ENCODE measurements at places on chromosomes 5 and 9.
A peak's percentile ranks its signal among the peaks of the same experiment; 100 is the strongest.

- no peak for ATAC-seq
Measured at GRCh38 chr9:114521846-114522245, 16.6 kb upstream of the WHRN start.

DNA sequence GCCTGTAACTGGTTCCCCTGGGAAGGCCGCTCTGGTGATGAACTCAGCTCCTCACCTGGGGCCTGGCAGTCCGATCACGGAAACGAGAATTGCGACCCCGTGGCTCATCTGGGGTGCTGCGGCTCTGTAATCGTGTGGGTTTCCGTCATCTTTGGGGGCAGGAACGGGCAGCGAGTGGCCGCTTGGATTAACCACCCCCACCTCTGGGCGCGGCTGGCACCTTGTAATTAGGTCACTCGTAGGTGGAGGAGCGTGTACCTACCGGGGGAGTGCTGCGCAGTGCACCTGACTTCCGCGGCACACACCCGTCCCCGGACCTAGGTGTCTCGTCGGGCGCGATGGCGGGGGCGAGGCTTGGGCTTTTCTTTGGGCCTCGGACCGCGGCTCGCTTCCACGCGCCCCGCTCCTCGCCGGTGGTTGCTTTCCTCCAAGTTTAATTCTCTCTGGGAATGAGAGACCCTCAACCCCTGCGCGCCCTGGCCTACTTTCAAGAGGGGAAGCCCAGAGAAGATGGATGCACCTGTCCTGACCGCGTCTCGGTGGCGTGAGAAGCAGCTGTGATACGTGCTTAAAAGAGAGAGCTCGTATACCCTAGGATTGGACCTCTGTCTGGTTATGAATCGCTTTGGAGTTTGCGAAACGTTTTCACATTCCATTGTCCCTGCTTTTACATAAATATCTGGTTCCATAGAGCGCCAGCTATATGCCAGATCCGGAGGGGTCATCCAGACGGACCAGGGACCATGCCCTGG lies 744 bp upstream of the PPP2CA start:
- peak; percentile 85 for ATAC-seq

DNA sequence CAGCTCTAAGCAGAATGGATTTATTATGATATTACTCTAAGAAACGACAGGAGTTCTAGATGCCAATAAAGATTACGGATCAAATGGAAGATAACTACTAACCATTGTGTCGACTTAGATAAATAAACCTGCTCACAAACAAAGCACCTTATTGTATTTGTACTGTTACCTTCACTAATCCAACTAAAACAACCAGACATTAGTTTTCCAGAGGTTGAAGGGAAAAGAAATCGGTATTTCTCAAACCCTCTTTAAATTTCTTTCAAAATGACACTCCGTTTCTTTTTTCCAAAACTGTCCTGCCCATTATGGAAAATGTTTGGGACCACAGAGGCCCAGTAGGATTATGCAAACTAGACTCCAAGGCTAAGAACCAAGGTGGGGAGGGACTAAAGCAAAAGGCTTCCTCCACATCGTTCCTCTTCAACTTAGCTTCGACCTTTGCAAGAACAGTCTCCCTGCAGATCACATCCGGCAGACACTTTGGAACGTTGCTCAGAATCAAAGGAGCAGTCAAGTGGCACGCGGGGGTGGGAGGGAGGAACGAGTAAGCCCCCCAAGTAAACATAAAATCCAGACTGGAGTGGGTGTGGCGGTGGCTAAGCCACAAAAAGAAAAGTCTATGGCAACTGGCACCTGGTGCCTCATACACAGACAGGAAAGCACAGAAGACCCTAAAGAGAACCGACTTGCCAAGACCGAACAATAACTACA lies 2.7 kb downstream of the MLLT3 start:
- ATAC-seq: no peak

DNA sequence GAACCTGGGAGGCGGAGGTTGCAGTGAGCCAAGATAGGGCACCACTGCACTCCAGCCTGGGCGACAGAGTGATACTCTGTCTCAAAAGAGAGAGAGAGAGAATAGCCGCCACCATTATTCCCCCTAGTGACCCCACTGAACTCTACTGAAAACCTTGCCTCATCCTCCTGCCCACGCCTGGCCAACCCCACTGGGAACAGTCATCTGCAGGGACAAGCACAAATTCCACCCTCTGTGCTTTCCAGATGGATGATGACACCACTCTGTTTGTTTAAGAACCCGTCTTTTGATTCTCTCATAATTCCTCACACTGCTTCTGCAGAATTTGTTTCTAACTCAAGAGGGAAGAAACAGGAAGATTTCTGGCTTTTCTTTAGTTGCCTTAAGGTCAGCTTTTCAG lies 12.2 kb downstream of the BHMT2 start:
- ATAC-seq: peak; percentile 28

DNA sequence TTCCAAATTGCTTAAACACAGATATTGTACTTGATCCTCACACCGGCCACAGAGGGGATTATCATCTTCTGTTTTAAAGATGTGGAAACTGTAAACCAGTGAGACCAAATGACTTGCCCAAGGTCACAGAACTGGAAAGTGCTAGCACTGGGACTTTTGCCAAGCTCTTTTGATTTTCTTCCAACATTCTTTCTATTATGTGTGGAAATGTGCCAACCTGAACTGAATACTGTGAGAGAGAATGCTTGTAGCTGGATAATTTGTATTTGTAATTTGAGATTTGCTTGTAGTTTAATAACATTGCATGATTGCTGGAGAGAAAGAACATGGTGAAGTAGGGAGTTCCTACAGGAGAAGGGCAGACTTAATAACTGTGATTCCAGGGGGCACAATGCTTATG lies 977.9 kb upstream of the NUDT12 start:
- no peak for ATAC-seq

GRCh38 chr5:134603059-134603458 lies 29.6 kb downstream of the SAR1B start:
- no peak for ATAC-seq

DNA sequence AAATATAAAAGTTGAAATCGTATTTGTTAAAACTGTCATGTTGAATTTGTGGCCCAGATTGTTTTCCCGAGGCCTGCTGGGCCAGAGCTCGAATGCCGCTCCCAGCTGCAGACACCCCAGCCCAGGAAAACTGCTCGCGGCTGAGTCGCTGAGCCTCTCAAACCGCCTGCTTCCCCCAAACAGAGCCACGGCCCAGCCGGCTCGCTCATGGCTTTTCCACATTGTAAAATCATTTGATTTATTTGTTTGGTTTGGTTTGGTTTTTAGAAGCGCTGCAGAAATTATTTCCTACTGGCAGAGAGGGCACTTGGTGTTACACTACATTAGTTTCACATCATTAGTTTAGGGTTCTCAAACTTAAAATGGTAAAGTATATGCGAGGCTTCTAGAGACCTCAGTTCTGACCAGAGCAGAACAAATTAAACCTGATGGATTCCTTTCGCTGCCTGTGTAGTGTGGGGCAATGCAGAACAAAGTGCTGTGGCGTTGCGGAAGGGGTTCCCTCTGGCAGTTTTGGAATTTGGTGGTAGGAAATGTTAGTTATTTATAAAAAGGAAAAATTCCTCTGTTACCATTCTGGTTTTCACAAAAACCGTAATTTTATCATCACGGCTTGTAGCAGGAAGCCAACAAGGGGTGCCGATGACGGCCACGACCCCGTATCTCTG lies 156.5 kb upstream of the PITX1 start:
- ATAC-seq: no peak

DNA sequence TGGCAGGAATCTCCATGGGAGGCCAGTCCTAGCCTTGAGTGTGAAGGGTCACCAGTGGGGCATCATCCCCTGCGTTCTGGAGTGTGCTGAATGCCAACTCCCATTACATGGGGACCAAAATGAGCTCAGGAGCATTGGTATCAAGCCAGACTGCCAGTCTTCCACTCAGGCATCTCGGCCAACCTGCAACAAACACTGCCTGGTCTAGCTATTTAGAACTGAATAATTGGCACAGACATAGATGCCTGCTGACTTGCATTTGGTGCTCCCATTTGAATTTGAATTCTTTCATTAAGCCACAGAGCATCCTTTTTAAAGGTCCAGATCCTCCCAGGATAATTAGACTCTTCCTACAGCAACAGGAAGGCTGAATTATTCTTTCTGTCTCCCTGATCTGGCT lies 116.6 kb upstream of the ABCA1 start:
- no peak for ATAC-seq

GRCh38 chr5:35162848-35163709 lies 67.2 kb downstream of the PRLR start:
- no peak for ATAC-seq

DNA sequence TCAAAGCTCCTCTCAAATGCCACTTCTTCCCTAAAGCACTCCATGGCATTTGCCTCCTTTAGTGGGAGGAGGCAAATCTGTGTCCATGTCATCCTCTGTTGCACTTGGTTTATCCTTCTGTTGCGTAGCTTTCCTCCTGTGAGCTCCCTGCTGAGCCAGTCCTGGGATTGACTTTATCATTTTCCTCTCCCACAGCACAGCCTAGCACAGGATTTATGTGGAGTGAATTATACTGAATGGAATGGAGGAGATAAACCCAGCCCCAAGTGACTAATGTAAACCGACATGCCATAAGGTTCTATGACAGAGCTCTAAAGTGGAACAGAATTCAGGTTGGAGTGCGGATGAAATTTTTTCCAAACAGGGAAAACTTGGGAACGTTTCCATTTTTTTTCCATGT lies 26.4 kb upstream of the TOMM5 start:
- ATAC-seq: peak; percentile 41

DNA sequence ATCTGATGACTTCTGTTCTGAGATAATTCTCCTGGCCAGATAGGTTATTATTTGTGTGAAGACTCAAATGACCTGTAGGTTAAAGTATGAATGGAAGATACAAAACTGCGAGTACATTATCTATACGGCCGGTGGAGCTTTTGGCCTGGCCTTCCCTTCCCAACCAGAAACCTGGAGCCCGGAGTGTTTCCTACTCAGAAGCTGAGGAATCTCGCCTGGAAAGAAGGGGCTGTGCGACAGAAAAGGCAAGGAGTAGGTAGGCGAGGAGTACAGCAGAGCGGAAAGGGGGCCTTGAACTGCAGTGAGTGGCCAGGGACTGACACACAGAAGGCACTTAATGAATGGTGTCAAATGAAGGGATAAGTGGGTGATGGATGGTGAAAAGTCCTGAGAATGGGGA lies 34.6 kb downstream of the ANGPTL2 start:
- no peak for ATAC-seq

- peak; percentile 67 for ATAC-seq
Measured at GRCh38 chr9:114592356-114592755, 4.8 kb downstream of the ATP6V1G1 start.

GRCh38 chr9:77960356-77961153 lies 71.1 kb downstream of the GNAQ start:
- ATAC-seq: no peak

- no peak for ATAC-seq
Measured at GRCh38 chr5:15388866-15389265, 111.1 kb upstream of the FBXL7 start.

- no peak for ATAC-seq
Measured at GRCh38 chr9:106358331-106358730, 504.6 kb upstream of the ZNF462 start.

DNA sequence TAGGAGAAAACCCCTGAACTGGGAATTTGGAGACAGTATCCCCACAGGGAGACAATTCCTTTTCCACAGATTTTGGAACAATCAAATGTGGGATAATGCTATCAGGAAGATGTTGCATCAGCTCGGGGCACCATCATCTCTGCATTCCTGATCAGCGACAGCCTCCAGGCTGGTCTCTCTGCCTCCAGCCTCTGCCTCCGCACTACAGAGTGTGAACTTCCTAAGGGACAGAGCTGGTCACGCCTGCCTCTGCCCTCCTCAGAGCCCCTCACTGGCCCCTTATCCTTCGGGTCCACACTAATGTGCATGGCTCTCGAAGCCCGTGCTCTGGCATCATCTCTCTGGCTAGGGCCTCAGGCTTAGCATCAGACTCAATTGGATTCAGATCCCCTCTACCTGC lies 8.6 kb downstream of the FOXI1 start:
- no peak for ATAC-seq

- no peak for ATAC-seq
Measured at GRCh38 chr5:111551161-111551560, 38.8 kb upstream of the STARD4 start.

GRCh38 chr5:1536322-1536845 lies 12.6 kb upstream of the LPCAT1 start:
- ATAC-seq: peak; percentile 87

DNA sequence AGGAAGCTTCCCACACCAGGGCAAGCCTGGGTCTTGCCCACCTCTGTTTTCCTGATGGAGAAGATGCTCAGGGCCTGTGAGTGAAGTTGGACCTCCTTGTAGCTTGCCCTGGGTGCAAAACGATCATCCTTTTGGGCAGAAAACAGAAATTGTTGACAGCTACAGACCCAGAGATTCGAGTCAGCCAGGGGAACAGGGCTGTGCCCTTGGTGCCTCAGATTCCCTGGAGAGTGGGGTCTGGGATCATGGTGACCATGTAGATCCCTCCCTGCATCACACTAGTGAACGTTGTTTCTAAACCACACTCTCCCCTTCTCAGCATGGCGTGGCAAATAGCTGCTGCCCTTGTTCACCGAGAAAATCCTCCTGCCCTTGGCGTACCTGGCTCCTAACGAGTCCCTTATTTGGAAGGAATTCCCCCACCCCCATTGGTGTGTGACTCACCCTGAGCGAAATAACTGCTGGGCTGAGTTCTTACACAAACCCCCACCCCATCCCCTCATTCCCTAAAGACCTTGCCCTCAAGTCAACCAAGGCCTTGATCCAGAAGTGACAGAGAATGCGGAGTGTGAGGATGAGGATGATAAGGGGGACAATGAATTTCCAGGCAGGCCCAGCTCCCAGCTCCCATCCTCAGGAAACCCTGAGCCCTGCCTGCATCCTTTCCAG lies 1.1 kb upstream of the DCANP1 start:
- no peak for ATAC-seq

DNA sequence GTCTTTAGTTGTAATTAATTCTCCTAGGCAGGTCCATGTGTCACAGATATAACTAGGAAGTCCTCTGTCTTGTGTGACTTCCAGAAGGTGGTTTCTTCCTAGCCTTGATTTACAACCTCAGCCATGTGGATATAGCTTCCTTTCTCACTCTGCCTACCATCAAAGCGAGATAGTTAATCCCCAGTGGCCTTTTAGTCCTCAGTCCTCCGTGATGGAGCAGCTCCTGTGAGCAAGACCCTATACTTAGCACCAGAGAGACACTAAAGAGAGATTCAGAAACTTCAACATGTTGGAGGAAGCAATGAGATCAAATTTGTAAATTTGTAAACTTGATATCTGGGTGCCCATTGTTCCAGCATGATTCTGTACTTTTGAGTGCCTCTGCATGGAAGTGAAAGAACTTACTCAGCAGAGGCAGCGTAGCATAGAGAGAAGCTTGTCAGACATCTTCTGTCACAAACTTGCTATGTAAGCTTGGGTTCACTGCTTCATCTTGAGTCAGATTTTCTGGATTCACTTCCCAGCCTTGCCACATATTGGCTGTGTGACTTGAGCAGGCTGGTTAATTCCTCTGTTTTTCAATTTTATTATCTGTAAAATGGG lies 170.2 kb upstream of the NR3C1 start:
- peak; percentile 45 for ATAC-seq

Measured in esophagus mucosa (tissue), 1 donor.